ENCODE measurements at places on chromosomes 16 and 17.

GRCh38 chr17:31558748-31559583 is 167.5 kb downstream of the RAB11FIP4 start:
- DNase-seq: peak; percentile 76

GRCh38 chr16:7517496-7517895 is 184.9 kb downstream of the RBFOX1 start:
- no peak for DNase-seq

- DNase-seq: peak; percentile 55
These were observed 1.2 kb downstream of the GPR142 start for GRCh38 chr17:74368341-74369081.

GRCh38 chr16:89219365-89219764 is 1.9 kb downstream of the ZNF778 start:
- no peak for DNase-seq

- peak; percentile 66 for DNase-seq
These were observed 912 bp downstream of the USP22 start for GRCh38 chr17:21041741-21042457.

Measured in SW480 (cell line).